ENCODE measurements at places on chromosomes 2 and 18. TPM values are rescaled to one million over a fixed set of nuclear protein-coding genes. Genes with fewer than 3 reads are reported as not detected.
A peak's percentile ranks its signal among the peaks of the same experiment; 100 is the strongest.

Gene FAM124B
- total RNA-seq, result 1.3 TPM

Gene RMND5A
- total RNA-seq, result 38.8 TPM

Gene TMEM198
- 40.9 TPM for total RNA-seq

Gene MYCN
- total RNA-seq, result 43.8 TPM

Gene SLC30A3
- 1.3 TPM for total RNA-seq

Gene ADAM23
- total RNA-seq, result 16.4 TPM

Gene FOXD4L1
- 0.44 TPM for total RNA-seq

DNA sequence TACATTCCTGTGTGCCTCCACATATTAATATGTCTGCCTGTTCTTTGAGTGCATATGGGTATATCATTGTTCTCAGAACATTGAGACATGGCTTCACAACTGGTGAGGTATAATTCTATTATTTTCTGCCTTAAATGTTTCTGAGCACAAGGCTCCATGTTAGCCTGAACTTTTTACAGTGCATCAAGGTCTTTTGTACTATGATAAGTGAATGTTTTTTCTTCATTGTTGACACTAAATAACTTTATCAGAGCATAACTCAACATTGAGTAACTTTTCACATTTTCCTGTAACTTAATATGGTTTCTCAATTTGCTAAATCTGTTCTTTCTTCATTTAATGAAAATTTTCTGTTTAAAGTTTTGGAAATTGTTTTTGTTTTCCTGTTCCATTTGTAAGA lies 262.9 kb downstream of the HNMT start:
- no peaks in the 10 kb centered on the region for H3K36me3 ChIP-seq
- H3K4me3 ChIP-seq, result no peak overlapping the region
- no peaks in the 10 kb centered on the region for H3K4me1 ChIP-seq
- H3K27ac ChIP-seq, result no peak overlapping the region

DNA sequence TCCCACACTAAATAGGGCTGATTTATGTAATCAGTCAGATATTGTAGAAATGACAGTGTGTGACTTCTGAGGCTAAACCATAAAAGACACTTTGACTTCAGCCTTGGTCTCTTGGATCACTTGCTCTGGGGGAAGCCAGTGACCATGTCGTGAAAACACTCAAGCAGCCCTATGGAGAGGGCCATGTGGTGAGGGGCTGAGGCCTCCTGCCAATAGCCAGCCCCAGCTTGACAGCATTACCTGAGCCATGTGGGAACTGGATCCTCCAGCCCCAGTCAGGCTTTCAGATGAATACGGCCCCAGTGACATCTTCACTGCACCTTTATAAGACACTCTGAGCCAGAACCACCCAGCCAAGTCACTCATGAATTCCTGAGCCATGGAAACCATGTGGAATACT lies 20.8 kb downstream of the TNS1 start:
- DNase-seq, result no peak
- peaks cover 8% of the 10 kb centered on the region for H3K27me3 ChIP-seq
- H3K4me3 ChIP-seq, result no peak overlapping the region
- H3K36me3 ChIP-seq, result peaks cover 10% of the 10 kb centered on the region
- peaks cover 4% of the 10 kb centered on the region for H3K4me1 ChIP-seq
- H3K27ac ChIP-seq, result no peak overlapping the region

- no peak overlapping the region for H3K4me3 ChIP-seq
- H3K27me3 ChIP-seq, result no peaks in the 10 kb centered on the region
- no peaks in the 10 kb centered on the region for H3K36me3 ChIP-seq
- DNase-seq, result no peak
These were observed 9.7 kb upstream of the TPO start for GRCh38 chr2:1403565-1403964.

- H3K27ac ChIP-seq, result no peak within 1 kb of the TSS
- H3K27me3 ChIP-seq, result peaks cover 14% of the 10 kb centered on the region
- peak within 1 kb of the TSS; percentile 70 for H3K4me3 ChIP-seq
- no peaks in the 10 kb centered on the region for H3K4me1 ChIP-seq
These were observed at the start of gene NOTO for GRCh38 chr2:73202156-73203054. NOTO (plus strand) TSS chr2:73202574; CDS start chr2:73202667, 93 bp downstream.

DNA sequence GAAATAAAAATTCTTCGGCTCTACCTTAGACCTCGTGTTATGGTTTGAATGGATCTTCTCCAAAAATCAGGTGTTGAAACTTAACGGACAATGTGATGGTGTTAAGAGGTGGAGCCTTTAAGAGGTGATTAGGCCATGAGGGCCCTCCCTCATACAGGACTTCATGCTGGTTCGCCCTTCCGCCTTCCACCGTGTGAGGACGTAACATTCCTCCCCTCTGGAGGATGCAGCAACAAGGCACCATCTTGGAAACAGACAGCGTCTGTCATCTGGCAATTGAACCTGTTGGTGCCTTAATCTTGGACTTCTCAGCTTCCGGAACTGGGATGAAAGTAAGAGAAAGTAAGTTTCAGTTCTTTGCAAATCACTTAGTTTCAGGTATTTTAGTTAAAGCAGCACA lies 126.3 kb upstream of the SPRED2 start:
- H3K4me3 ChIP-seq, result no peak overlapping the region
- H3K27ac ChIP-seq, result no peak overlapping the region
- no peaks in the 10 kb centered on the region for H3K36me3 ChIP-seq
- no peak for DNase-seq
- H3K4me1 ChIP-seq, result peaks cover 5% of the 10 kb centered on the region

DNA sequence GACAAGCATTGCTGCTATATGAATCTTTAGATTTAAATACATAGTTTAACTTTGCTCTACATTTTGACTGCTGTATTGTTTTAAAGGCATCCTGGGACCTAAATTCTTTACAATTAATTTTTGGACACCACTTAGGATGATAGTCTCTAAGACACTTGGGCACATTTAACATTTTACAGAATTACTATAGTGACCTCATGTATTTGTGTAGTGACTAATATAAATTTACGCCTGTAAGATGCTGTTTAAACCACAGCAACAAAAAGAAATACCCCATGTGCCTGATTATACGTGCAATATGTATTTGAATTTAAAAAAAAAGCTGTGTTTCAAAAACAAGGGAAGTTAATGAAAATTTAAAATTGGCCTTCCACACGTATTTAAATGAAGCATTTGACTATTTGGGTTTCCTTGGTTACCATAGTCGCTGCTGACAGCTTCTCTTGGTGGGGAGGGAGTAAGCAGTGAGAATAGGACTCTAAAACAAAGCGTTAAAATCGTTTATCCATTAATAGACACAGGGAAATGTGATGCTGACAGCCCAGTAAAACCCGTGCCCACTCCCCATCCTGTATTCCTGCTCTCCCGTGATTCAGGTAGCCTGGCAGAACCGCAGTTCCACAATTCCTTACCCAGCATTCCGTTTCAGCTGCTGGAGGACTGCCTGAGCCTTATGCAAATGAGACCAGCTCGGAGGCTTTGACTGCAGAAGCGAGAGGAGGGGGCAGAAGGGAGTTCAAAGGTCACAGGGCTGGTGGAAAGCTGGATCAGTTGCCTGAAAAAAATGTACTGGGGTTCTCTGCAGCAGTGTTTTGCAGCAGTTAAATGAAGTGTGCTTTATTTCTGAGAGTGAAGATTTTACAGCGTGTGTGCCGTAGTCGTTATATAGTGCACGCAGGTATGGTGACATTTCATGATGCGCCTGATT lies 104.3 kb downstream of the CSRNP3 start:
- H3K4me3 ChIP-seq, result peak overlapping the region; percentile 89
- DNase-seq, result peak; percentile 72
- peak overlapping the region; percentile 73 for H3K27ac ChIP-seq
- H3K27me3 ChIP-seq, result peaks cover 6% of the 10 kb centered on the region

DNA sequence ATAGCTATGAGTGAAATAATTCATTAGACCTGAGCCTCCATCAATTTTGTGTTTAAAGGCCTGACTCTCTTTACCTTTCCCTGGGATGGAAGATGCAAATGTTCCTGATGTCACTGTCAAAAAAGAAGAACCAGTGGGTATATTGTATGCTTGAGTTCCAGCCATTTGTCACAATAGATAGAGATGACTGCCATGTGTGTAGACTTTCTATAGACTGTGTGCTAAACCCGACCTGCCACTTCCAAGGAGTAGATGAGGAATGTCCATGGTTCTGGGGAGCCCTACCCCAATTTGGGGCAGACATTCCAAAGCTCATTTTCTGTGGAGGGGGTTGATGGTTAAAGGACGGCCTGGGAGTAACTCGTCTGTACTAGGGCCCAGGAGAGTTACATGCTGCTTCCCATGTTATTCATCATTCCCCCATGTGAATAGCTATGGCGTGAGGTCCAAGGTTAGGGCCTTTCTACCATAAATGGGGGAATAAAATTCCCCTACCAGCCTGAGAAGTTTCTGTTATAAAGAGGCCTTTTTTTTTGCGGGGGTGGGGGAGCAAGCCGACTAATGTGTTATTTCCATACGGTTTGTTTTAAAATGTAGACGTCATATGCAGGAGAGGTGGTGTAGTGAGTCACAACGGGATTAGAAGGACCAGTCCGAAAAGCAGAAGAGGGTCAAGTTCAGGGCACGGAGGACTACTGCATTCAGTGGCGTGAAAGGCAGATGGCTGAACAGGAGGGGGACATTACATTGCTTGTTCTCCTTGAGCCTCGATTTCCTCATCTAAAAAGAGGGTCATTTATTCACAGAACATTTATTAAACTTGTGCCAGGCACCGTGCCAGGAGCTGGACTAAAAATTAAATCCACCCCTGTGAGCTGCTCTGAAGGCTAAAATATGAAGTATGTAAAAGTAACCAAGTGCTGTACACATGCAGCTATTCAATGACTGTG lies 24.0 kb downstream of the IL1B start:
- DNase-seq, result no peak
- no peaks in the 10 kb centered on the region for H3K36me3 ChIP-seq
- H3K4me3 ChIP-seq, result no peak overlapping the region

GRCh38 chr2:148338541-148338940 lies 306.0 kb upstream of the EPC2 start:
- H3K4me1 ChIP-seq, result peaks cover 31% of the 10 kb centered on the region
- peaks cover 12% of the 10 kb centered on the region for H3K36me3 ChIP-seq
- H3K27me3 ChIP-seq, result peaks cover 2% of the 10 kb centered on the region
- DNase-seq, result no peak
- peak overlapping the region; percentile 73 for H3K27ac ChIP-seq

GRCh38 chr18:62715436-62715758 lies at the start of gene PHLPP1:
PHLPP1 (plus strand) TSS chr18:62715541; CDS start chr18:62715684, 143 bp downstream.
- no peak for DNase-seq
- peaks cover 35% of the 10 kb centered on the region for H3K4me1 ChIP-seq
- peaks cover 18% of the 10 kb centered on the region for H3K27me3 ChIP-seq
- H3K4me3 ChIP-seq, result peak within 1 kb of the TSS; percentile 80
- H3K27ac ChIP-seq, result peak within 1 kb of the TSS; percentile 96
- H3K36me3 ChIP-seq, result no peaks in the 10 kb centered on the region

DNA sequence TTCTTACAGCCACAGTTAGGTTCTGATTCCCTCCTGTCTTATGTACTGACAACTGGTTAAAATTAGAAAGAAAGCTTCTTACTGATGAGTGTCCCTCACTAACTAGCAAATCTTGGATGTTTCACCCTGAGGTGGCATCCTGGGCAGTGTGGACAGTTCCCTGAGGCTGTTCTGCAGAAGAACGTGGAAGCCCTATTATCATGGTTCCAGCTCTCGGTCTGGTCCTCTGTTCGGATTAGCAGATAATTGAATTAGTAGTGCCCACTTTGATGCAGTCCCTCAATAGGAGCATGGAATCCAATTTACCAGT lies 381.7 kb upstream of the NT5C1B start:
- no peak overlapping the region for H3K4me3 ChIP-seq
- H3K27me3 ChIP-seq, result no peaks in the 10 kb centered on the region
- H3K27ac ChIP-seq, result no peak overlapping the region
- no peak for DNase-seq

GRCh38 chr2:187215532-187216240 lies 232.4 kb downstream of the CALCRL start:
- no peak overlapping the region for H3K4me3 ChIP-seq
- H3K27me3 ChIP-seq, result peaks cover 3% of the 10 kb centered on the region
- peaks cover 11% of the 10 kb centered on the region for H3K36me3 ChIP-seq
- peaks cover 20% of the 10 kb centered on the region for H3K4me1 ChIP-seq
- no peak overlapping the region for H3K27ac ChIP-seq

DNA sequence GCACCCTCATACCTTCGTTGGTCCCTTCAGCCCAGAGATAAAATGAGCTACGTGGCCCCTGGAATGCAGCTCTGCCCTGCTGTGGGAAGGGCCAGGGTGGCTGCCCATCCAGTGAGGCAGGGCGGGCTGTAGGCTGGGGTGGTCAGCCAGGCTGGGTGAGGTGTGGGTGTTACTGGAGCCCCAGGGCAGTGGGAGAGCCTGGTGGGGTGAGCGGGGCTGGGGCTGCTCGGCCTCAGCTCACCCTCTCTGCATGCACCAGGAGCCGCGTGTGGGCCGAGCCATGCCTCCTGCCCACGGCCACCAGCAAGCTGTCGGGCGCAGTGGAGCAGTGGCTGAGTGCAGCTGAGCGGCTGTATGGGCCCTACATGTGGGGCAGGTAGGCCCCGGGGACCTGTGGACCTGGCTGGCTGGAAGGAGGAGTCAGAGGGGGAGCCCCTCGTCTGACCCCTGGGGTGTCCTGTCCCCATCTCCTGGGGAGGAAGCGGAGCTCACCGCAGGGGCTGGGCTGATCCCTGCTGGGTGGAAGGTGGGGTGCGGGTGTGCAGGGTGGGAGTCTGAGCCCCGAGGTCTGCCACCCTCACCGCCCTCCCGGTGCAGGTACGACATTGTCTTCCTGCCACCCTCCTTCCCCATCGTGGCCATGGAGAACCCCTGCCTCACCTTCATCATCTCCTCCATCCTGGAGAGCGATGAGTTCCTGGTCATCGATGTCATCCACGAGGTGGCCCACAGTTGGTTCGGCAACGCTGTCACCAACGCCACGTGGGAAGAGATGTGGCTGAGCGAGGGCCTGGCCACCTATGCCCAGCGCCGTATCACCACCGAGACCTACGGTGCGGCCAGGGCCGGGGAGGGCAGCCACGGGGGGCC lies 5.5 kb downstream of the RNPEPL1 start:
- peak; percentile 13 for DNase-seq
- H3K27ac ChIP-seq, result no peak overlapping the region
- H3K4me3 ChIP-seq, result no peak overlapping the region

GRCh38 chr2:177172034-177172880 lies 40.3 kb upstream of the HNRNPA3 start:
- no peak for DNase-seq
- peaks cover 10% of the 10 kb centered on the region for H3K4me1 ChIP-seq
- H3K27ac ChIP-seq, result no peak overlapping the region
- H3K36me3 ChIP-seq, result no peaks in the 10 kb centered on the region
